ENCODE measurements at places on chromosomes 4 and X. TPM values are rescaled to one million over a fixed set of nuclear protein-coding genes. Genes with fewer than 3 reads are reported as not detected.

TRPC5OS gene
- not detected for total RNA-seq

PLA2G12A gene
- total RNA-seq, result 53.9 TPM

AMER1 gene
- 9.9 TPM for total RNA-seq

MAGEA2 gene
- 9.2 TPM for total RNA-seq

PNMA6F gene
- total RNA-seq, result 0.13 TPM

RPS6KA6 gene
- total RNA-seq, result 13.1 TPM

CPZ gene
- 22.7 TPM for total RNA-seq

TCEAL3 gene
- total RNA-seq, result 9.3 TPM

- H3K27ac ChIP-seq, result no peak overlapping the region
- H3K36me3 ChIP-seq, result no peaks in the 10 kb centered on the region
Measured at GRCh38 chr4:119748853-119749252, 120.2 kb upstream of the PDE5A start.

DNA sequence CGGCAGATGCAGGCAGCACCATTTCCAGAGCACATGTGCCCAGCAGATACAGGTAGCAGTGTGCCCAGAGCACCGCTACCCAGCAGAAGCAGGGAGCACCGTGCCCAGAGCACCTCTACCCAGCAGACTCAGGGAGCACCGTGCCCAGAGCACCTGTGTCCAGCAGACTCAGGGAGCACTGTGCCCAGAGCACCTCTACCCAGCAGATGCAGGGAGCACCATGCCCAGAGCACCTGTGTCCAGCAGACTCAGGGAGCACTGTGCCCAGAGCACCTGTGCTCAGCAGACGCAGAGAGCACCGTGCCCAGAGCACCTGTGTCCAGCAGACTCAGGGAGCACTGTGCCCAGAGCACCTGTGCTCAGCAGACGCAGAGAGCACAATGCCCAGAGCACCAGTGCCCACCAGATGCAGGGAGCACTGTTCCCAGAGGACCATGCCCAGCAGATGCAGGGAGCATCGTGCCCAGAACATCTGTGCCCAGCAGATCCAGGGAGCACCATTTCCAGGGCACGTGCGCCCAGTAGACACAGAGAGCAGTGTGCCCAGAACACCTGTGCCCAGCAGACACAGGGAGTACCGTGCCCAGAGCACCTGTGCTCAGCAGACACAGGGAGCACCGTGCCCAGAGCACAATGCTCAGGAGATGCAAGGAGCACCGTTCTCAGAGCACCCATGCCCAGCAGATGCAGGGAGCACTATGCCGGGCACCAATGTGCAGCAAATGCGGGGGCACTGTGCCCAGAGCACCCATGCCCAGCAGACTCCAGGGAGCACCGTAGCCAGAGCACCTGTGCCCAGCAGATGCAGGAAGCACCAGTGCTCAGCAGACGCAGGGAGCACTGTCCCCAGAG, 236.4 kb downstream of the DHRSX start:
- no peak overlapping the region for H3K27ac ChIP-seq
- no peak overlapping the region for H3K4me3 ChIP-seq
- no peak for DNase-seq
- peaks cover 16% of the 10 kb centered on the region for H3K36me3 ChIP-seq
- H3K27me3 ChIP-seq, result no peaks in the 10 kb centered on the region

- DNase-seq, result no peak
- no peak overlapping the region for H3K27ac ChIP-seq
Measured at GRCh38 chr4:120446051-120446567, 379.5 kb upstream of the MAD2L1 start.

DNA sequence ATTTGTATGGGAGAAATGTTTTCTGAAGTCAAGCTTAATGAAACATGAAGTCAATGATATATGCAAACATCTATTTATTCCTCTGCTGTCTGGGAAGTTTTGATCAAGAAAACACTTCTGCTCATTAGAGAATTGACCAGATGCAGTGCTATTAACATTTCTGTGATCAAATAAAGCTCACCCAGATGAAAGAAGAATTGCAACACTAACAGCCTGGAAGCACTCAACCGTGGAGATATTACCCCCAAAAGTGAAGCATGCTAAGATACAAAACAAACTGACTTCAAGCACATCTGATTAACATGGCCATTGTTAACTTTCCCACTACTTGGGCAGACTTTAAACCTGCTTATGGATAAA, 73.7 kb upstream of the GUCY1A1 start:
- DNase-seq, result no peak
- H3K36me3 ChIP-seq, result no peaks in the 10 kb centered on the region
- peaks cover 12% of the 10 kb centered on the region for H3K4me1 ChIP-seq

GRCh38 chr4:153248641-153249198, 44.5 kb downstream of the TRIM2 start:
- H3K4me1 ChIP-seq, result peaks cover 48% of the 10 kb centered on the region
- DNase-seq, result no peak
- H3K36me3 ChIP-seq, result no peaks in the 10 kb centered on the region
- peak overlapping the region; percentile 93 for H3K27ac ChIP-seq

- no peak overlapping the region for H3K4me3 ChIP-seq
- H3K27ac ChIP-seq, result no peak overlapping the region
- DNase-seq, result no peak
- H3K27me3 ChIP-seq, result no peaks in the 10 kb centered on the region
Measured at GRCh38 chr4:52421811-52422213, 237.3 kb downstream of the USP46 start.

DNA sequence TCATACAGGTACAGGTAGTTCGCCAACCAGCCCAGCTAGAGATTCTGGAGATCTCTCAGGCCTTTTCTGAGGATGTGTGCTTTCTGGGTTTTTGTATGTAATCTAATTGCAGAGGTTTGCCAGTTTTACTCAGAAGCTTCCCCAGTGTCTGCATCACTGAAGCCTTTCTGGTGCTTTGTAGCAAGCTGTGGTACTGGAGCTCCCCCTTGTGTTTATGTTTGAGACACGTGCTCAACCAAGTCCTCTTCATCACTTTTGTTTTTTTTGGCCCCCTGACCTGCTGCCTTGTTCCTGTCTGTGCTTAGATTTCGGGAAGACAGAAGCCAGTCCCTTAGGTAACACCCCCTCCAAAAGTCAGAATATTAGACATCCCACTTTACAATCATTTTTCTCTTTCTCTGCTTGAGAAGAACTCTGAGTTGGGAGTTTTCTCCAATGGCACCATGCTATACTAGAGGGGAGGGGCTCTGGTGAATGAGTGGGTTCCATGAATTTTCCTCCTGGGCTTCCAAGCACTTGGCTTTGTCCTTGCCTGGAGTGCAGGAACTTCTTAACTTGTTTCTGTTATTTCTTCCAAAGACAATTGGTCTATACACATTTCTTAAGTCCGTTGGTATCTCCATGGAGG, 128.4 kb upstream of the TBC1D9 start:
- H3K27me3 ChIP-seq, result no peaks in the 10 kb centered on the region
- H3K27ac ChIP-seq, result no peak overlapping the region
- H3K4me3 ChIP-seq, result no peak overlapping the region
- 0 out of 2 replicates have a peak, but pooled peaks cover 5% of the 10 kb centered on the region for H3K36me3 ChIP-seq
- DNase-seq, result peak; percentile 59

DNA sequence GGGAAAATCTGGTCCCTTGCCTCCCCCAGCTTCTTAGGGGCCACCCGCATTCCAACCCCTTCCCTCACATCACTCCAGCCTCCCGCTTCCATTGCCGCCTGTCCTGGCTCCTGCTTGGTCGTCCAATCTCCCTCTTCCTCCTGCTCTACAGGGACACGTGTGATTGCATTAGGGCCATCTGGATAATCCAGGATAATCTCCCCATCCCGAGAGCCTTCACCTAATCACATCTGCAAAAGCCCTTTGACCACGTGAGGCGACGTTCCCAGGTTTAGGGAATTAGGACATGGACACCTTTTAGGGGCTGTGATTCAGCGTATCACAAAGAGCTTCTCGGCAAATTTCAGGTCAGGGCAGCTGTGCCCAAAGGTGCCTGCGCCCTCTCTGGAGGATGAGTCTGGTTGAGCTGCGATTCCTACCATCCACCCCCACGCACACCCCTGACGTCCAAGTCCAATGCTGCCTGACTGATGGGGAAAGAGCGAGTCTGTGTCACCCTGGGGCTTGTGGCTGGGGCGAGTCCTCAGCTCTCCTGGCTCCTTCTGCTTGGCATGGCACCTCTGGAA, 104.6 kb downstream of the PSAPL1 start:
- H3K4me1 ChIP-seq, result peaks cover 6% of the 10 kb centered on the region
- DNase-seq, result no peak
- H3K27me3 ChIP-seq, result peaks cover 2% of the 10 kb centered on the region
- H3K36me3 ChIP-seq, result no peaks in the 10 kb centered on the region

DNA sequence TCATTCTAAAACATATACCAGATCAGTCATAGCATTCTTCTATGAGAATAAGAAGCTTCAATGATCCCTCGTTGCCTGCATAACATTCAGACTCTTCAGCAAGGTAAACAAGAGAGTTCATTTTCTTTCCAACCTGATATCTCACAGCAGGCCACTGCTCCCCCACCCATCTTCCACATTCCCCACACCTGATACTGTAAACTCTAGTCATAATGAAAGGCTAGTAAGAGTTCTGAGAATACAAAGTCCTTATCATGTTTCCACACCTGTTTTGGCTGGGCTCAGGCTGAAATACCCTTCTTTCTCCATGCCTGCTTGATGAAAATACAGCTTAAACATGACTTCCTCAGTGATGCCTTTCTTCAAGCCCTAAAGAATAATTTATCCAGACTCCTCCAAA, 2.3 kb upstream of the AASDH start:
- DNase-seq, result no peak
- no peaks in the 10 kb centered on the region for H3K27me3 ChIP-seq
- H3K4me1 ChIP-seq, result peaks cover 25% of the 10 kb centered on the region

DNA sequence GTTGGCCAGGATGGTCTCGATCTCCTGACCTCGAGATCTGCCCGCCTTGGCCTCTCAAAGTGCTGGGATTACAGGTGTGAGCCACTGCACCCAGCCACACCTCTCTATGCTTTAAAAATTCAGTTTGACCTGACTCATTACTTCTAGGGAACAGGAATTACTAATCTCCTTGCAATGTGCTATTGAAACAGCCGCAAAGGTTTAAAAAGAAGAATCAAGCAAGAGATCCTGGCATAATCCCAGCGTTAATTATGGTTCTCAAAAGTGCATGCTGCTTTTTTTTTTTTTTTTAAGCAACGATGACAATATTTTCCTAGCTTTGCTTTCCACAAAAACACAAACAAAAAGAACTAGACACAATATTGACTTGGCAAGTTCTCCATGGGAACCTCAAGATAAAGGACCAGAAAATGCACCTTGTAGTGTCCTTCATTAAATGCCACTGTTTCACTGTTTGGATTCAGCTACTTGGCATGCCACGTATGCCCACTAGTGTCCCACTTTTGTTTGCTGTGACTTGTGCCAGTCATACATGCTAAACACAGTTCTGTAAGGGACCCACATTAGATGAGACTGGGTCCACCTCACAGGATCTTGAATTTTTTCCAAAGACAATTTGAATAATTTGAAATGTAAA, 112.6 kb upstream of the PPARGC1A start:
- peaks cover 4% of the 10 kb centered on the region for H3K27me3 ChIP-seq
- no peak for DNase-seq
- H3K4me3 ChIP-seq, result no peak overlapping the region
- no peak overlapping the region for H3K27ac ChIP-seq
- peaks cover 34% of the 10 kb centered on the region for H3K4me1 ChIP-seq
- no peaks in the 10 kb centered on the region for H3K36me3 ChIP-seq

GRCh38 chrX:133859860-133860259, 125.5 kb downstream of the GPC3 start:
- peaks cover 11% of the 10 kb centered on the region for H3K4me1 ChIP-seq
- DNase-seq, result no peak
- H3K4me3 ChIP-seq, result no peak overlapping the region
- peak overlapping the region; percentile 91 for H3K27ac ChIP-seq
- no peaks in the 10 kb centered on the region for H3K36me3 ChIP-seq

DNA sequence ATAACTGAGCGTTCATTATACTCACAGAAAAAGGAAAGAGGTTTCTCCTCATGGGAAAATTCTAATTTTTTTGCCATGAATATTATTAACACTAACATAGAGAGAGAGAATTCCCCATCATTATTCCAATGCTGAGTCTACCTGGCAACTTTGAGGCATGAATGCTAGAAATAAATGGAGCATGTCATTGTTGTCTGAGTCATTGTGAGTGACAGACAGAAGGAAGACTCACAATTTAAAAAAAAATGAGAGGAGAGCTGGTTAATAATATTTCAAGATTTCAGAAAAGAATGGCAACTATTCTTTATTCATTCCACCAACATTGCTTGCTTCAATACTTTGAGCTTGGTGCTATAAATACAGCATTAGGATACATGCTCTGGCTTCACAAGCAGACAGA, 170.4 kb upstream of the HS3ST1 start:
- H3K27ac ChIP-seq, result no peak overlapping the region
- H3K27me3 ChIP-seq, result peaks cover 3% of the 10 kb centered on the region
- H3K4me3 ChIP-seq, result no peak overlapping the region
- DNase-seq, result no peak

DNA sequence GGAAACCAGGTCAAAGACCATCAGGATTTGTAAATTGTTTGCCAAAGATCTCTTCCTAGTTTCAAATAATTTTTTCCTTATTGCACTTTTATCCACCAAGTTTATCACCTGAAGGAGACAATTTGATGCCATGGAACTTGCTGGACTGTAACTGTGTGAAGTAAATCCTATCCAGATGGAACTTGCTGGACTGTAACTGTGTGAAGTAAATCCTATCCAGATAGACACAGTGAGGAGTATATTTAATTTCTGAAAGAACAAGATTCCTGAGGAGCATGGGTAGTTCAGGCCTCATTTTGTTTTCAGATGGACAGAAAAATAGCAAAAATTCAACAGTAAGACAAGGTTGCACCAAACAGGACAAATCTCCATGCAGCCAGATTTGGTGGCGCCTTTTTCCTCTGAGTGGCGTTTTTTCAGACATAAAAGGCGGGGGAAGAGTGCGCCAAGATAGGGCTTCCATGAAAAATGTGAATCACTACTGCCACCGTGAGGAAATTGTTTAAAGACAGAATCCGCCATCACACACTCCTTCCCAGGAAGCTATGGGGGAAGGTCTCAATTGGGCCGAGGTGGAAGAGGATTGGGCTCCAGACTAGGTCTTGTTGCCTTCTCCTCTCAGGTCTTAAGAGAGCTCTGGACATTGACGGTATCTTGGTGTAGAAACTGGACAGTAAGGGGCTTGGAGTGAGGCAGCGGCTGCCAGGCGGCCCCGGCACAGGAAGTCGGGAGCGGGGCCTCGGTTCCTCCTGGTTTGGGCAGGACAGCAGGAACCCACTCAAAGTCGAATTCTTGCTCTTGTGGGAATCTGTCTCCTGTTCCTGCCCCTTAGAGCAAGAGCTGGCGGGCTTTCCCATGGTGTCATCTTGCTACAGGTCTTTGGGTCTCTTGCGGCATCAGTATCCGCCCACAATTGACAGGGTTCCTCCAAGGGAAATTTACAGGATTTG, 234.7 kb downstream of the OR13H1 start:
- DNase-seq, result no peak
- H3K4me3 ChIP-seq, result no peak overlapping the region
- H3K27me3 ChIP-seq, result no peaks in the 10 kb centered on the region
- H3K36me3 ChIP-seq, result peaks cover 71% of the 10 kb centered on the region
- no peak overlapping the region for H3K27ac ChIP-seq
- no peaks in the 10 kb centered on the region for H3K4me1 ChIP-seq

Data from WTC11 (cell line).